ENCODE measurements at places on chromosomes 7 and 10. TPM values are rescaled to one million over a fixed set of nuclear protein-coding genes. Genes with fewer than 3 reads are reported as not detected.

CALHM1 gene
- total RNA-seq, result not detected

CABCOCO1 gene
- 0.51 TPM for total RNA-seq

- H3K27ac ChIP-seq, result peak overlapping the region; percentile 84
- no peaks in the 10 kb centered on the region for H3K27me3 ChIP-seq
- peaks cover 36% of the 10 kb centered on the region for H3K4me1 ChIP-seq
- no peaks in the 10 kb centered on the region for H3K36me3 ChIP-seq
Observed at GRCh38 chr7:87151729-87152111, 533 bp upstream of the DMTF1 start.

DNA sequence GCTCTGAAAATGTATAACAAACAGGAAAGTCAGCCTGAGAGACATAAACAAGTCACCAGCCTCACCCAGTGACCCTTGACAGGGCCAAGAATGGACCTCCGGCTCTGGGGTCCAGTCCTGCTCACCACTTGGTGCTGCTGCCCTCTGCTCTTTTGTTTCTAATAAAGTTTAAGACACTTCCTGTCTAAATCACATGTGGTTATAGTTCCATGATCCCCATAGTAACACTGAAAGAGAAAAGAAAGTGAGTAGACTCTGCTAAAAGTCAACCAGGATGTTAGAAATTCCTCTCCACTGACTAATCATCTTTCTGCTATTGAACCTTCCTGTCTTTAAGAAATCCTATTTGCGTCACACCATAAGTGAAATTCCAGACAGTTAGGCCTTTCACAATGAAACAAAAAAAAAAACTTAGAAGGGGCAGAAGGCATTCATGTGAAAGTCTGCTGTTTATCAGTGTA is 179.2 kb upstream of the BET1 start:
- H3K27ac ChIP-seq, result peak overlapping the region; percentile 98
- H3K36me3 ChIP-seq, result no peaks in the 10 kb centered on the region
- peak; percentile 99 for DNase-seq
- peaks cover 49% of the 10 kb centered on the region for H3K4me1 ChIP-seq
- H3K4me3 ChIP-seq, result no peak overlapping the region

DNA sequence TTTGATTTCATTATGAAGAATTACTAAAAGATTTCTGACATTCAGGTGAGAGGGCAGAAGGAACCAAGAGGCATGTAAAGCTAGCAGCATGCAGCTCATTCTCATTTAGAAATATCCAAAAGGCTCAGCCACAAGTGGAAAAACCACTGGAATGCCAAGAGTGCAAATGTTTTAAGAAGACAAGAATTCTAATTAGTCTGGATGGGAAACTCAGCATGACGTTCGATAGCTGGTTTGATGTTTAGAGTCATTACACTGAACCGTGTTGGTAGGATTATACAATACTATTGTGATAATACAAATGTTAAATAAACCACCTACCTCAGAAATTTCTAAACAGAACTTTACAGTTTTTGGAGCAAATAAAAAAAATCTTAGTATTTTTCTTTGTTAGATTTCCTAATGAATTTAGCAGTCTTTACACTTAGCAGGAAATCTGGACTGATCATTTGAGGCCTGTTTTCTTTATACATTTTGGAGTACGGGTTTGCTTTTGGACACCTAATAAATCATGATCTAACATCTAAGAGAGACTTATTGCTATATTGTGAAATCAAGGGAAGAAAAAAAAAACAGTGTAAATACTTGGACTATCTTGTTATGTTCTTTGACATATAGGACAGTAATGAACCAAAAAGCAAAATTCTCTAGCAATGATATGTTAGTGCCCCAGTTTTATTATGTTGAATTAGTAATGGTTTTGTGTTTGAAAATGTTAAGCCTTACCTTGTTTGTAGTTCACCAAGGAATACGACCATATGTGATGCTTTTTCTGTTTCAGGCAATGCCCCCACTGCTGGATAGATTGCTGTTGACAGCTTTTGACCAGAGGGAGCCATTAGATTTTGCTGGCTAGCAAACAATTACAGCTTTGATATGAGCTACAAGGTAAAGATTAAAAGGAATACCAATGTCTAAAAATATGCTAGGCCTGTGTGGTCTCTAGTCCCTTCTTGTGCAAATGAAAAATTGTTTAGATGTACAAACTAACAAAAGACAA is 354.1 kb upstream of the SEMA3A start:
- DNase-seq, result no peak
- no peaks in the 10 kb centered on the region for H3K27me3 ChIP-seq
- H3K4me3 ChIP-seq, result no peak overlapping the region
- H3K36me3 ChIP-seq, result no peaks in the 10 kb centered on the region
- no peaks in the 10 kb centered on the region for H3K4me1 ChIP-seq

DNA sequence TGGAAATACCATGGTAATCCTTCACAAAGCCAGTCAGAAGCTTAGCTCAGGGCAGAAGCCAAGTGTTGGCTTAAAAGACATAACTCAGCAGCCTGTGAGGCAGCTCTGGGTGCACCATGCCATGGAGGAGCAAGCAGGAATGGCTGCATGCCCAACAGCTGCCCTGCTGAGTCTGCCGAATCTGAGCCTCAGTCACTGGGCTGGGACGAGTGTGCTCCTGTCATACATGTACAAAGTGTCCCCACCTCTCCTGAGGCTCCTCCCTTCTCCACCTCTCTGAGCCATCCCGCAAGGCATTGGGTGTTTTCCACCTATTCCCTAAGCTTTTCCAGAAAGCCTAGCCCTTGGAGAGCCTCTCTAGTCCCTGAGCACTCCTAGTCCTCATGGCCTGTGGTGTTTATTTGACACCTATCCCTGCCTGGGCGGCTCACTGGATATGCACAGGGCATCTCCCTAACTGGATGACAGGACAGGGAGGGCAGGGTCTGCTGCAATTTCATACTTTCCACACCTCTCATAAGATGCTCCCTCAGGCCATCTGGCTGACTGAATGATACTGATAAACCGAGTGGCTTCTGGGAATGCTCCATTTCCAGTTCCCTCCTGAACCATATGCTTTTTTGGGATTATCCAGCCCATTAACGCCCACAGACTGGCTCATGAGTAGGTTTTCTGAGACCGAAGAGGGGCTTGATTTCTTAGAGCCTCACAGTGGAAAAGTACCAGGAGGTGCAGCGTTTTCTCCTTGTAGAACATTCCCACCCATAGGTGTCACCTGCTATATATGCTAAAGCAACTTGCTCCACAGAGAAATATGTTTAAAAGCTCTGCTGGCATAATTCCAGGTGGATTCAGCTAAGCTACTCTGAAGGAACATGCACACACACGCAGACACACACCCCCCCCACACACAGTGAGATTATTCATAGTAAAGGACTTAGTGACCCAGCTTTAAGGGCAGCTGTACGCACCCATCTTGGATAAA is 199.3 kb downstream of the SNX10 start:
- no peak overlapping the region for H3K27ac ChIP-seq
- DNase-seq, result no peak
- H3K36me3 ChIP-seq, result no peaks in the 10 kb centered on the region

DNA sequence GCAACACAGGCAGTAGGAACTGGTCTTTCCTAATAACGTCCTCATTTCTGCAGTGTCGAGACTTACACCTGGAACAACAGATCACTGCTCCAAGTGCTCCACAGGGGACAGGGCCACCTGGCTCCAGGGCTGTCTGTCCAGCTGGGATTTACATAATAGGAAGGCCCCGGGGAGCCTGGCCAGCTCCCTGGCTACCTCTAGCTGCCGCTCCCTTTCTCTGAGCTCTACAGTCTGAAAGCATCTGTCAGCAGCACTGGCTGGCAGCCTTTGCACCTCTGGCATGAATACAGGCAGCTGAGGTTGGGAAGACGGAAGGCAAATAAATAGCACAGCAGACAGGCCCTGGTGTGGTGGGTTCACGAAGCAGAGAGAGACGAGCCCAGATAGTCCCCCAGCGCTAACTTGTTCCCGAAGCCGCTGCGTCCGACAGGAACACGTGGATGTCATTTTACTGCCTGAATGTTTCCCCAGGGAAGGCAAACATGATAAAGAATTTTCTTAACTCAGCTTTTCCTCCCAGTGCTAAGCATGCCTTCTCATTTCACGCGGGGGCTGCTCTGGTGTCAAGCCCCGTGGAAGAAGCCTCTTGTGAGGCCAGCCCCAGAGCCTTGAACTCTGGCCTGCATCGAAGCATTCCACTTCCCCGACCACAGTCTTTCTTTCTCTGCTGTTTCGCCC is 105.4 kb downstream of the ITIH5 start:
- H3K4me1 ChIP-seq, result no peaks in the 10 kb centered on the region
- H3K27ac ChIP-seq, result no peak overlapping the region
- H3K27me3 ChIP-seq, result no peaks in the 10 kb centered on the region

DNA sequence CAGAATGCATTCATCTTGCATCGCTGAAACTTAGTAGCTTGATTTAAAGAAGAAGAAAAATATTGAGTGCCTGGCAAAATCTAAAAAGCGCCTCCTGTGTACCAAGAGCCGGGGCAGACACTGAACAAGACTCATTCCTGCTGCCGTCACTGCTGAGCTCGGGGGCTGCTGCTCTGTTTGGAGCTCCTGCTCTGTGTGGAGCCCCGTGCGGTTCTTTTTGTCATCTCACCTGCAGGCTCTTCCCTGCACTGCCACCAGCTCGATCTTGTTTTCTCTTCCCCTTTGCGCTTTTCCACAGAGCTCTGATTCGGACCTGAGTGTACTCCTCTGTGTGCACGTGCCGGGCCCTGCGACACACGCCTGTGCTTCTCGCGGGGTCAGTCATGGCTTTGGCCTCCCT is 462.1 kb upstream of the DPP6 start:
- no peaks in the 10 kb centered on the region for H3K36me3 ChIP-seq
- no peak overlapping the region for H3K4me3 ChIP-seq
- H3K27me3 ChIP-seq, result no peaks in the 10 kb centered on the region
- no peaks in the 10 kb centered on the region for H3K4me1 ChIP-seq
- DNase-seq, result no peak

GRCh38 chr10:47277352-47278151 is 22.4 kb upstream of the GDF10 start:
- H3K4me3 ChIP-seq, result no peak overlapping the region
- H3K27me3 ChIP-seq, result no peaks in the 10 kb centered on the region
- no peak overlapping the region for H3K27ac ChIP-seq
- H3K36me3 ChIP-seq, result no peaks in the 10 kb centered on the region
- no peak for DNase-seq

GRCh38 chr7:38160003-38160571 is 18.0 kb upstream of the STARD3NL start:
- DNase-seq, result no peak
- H3K27me3 ChIP-seq, result peaks cover 8% of the 10 kb centered on the region
- no peaks in the 10 kb centered on the region for H3K36me3 ChIP-seq
- no peaks in the 10 kb centered on the region for H3K4me1 ChIP-seq
- no peak overlapping the region for H3K27ac ChIP-seq

- H3K27ac ChIP-seq, result no peak overlapping the region
- no peak overlapping the region for H3K4me3 ChIP-seq
- H3K27me3 ChIP-seq, result no peaks in the 10 kb centered on the region
- DNase-seq, result no peak
- no peaks in the 10 kb centered on the region for H3K4me1 ChIP-seq
- no peaks in the 10 kb centered on the region for H3K36me3 ChIP-seq
Observed at GRCh38 chr7:110590415-110590814, 500.5 kb upstream of the LRRN3 start.
